ENCODE measurements at places on chromosomes 16 and 17.

DNA sequence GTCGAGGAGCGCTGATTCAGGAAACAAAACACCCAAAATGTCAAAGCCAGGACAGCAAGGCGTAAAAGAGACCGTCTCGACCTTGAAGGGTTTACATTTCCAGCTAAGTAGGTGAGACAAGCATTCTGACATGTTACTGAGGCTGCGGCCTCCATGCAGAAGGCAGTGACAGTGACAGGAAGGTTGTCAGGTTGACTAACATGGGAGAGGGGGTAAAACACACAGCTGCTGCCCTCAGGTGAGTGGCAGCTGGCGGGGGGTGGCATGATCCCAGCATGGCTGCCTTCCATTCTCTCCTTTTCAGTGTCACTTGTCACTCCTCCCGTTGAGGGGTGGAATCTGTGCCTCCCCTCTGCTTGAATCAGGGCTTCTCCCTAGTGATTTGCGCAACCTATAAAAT, 31.9 kb upstream of the CRHR1 start:
- no peak for DNase-seq

DNA sequence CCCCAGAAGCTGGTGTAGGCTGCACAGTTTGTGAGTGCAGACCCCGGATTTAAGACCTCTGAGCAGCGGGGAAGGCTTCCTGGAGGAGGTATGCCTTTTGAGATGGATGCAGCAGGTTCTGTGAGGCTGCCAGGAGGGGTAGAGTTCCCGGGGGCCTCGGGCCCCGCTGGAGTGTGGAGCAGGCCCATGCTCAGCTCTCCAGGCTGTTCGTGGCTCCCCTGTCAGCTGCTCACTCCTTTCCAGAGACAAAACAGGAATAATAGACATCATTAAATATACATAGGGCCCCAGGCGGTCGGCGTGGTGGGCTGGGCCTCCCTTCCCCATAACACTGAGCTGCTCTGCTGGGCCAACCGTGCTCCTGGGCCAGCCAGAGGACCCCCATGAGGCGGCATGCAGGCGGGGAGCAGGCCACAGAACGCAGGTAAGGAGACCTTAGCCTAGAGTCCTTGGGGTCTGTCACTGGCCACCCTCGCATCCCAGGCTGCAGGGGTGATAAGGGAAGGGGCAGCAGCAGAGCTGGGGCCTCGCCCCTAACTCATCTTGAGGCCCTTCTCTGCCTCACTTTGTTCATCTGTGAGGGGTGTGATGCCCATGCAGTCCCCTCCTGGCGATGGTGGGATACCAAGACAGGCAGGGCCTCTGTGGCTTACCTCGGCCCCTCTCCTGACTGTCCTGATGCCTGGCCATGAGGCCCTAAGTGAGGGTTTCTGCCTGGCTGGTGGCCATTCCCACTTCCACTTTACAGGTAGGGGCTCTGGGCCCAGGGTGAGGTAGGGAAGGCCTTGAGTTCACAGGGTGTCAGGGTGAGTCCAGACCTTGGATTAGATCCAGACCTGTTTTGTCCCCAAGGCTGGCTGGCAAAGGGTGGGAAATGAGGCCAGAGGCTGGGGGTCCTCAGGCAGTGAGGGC, at the start of gene MYO15A:
TSS of gene MYO15A (plus strand) at position 356 of the 912 bp plus-strand sequence. CDS start 10,045 bp downstream, outside the sequence.
- no peak for DNase-seq

DNA sequence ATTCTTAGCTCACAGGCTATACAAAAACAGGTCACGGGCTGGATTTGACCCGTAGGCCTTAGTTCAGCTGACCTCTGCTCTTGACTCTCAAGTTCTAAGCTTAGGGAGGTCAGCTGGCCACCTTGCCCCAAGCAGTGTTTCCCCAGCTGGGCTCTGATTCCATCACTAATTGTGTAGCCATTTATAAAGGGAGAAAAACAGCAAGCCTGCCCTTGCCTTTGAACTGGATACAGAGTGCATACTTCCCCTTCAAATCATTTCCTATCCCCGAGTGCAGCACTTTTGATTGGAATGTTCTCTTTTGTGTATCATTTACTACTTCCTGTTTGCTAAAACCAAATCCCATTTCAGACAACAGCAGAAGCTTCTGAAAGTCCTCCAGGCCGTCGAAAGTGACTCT, 153.6 kb downstream of the KATNIP start:
- DNase-seq: no peak

GRCh38 chr16:31356566-31357323, 1.8 kb downstream of the ITGAX start:
- DNase-seq: no peak

DNA sequence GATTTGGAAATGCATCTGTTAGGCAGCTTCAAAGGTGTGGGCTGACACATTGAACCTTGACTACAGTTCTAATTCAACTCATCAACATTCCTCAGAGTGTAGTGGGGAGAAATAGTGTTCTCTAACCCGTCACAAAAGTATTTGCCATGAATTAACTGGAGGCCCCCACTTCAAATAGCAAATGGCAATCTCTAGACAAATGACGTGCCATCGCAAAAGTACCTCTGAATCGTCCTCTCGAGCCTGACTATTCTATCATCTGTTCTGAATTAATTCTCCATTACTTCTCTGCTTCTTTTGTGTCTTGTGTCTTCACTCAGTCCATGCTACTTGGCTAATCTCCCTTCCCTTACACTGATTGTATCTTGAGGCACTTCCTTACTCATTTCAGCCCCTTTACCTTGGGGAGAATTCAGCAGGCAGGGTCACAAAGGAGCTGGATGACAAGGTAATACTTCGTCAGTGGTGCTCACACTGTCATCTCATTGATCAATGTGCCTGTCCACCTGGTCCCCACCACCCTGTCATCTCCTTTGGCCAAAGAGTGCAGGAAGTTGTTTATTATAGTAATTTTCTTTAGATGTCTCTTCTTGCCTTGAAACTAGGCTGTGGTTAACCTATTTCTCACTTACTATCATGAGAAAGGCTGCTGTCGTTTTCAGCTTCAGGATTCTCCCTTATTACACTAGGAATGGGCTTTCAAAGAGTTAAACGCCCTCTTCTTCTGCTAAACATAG, 108.4 kb downstream of the SYCE1L start:
- DNase-seq: no peak

DNA sequence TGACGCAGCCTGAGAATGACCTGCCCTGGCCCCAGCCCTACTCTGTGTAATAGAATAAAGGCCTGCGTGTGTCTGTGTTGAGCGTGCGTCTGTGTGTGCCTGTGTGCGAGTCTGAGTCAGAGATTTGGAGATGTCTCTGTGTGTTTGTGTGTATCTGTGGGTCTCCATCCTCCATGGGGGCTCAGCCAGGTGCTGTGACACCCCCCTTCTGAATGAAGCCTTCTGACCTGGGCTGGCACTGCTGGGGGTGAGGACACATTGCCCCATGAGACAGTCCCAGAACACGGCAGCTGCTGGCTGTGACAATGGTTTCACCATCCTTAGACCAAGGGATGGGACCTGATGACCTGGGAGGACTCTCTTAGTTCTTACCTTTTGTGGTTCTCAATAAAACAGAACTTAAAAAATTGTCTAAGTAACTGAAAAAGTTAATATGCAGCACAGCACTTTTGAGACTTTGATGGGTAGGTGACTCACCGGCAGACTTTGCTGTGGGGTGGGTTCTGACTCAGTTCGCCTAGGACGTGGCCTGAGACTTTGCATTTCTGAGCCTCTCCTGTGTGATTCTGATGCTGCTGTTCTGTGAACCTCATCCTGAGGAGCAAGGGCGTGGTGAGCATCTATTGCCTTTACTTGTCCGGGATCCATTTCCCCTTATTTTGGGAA, 5.7 kb downstream of the LAT start:
- peak; percentile 66 for DNase-seq

- DNase-seq: no peak
Observed at GRCh38 chr16:20301840-20302239, 25.5 kb downstream of the GP2 start.

- peak; percentile 24 for DNase-seq
Observed at GRCh38 chr17:76384987-76385891, 830 bp downstream of the SPHK1 start.

- DNase-seq: no peak
Observed at GRCh38 chr17:56393156-56393555, 200.3 kb upstream of the NOG start.

GRCh38 chr16:34054969-34055368, 595.6 kb downstream of the TP53TG3F start:
- DNase-seq: no peak

DNA sequence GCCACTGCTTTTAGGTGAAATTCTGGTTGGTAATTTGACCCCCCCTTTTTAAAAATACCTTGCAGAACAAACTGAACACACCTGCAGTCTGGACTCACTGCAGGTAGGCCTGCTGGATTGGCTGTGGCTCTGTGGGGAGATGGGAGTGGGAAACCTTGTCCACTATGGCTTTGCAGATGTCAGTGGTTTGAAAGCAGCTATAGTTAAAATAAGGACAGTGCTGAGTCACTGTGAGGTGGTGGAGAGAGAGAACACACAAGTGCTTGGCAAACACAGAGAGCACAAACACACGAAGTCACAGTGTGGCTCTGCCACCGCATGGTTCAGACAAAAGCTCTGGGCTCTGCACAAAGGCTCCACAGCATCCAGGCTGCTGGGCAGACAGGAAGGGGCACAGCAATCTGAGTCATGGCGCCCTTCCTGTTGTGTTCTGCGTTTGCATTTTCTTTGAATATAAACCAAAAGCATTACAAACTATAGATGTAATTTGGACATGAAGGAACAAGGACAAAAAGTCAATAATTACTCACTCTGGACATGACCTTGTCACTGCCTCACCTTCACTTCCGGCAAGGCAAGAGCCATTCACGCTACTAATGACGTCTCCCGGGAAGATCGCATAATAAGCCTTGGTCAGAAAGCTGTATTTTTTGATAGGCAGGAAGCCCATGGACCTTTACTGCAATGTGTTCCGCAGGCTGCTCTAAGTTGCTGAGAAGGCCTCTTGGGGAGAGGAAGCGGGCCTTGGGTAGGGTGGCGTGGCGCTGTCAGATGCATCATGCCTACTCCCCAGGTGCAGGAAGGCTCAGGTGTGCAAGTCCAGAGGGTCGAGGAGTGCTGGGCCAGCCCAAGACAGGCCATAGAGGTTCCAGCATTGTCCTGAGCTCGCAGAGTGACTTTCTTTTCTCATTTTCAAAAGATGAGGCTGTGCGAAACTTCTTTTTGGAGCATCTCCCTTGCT, 60.1 kb upstream of the MED9 start:
- no peak for DNase-seq

DNA sequence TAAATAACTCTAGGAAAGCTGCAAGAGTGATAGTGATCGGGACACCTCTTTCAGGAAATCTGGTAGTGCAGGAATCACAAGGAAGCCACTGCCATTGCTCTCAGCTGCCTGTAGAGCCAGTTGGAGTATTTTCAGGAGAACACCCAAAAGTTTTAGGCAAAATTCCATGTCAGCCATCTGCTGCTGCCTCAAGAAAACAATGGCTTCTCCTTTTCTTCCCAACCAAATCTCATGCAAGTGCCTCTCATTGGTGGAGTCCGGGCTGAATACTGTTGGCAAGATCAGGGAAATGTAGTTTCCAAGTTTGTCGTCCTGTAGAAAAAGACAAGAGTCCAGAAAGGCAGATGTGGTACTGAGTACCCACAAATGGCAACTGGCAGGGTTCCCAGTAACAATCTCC, 54.9 kb upstream of the TANC2 start:
- no peak for DNase-seq

- no peak for DNase-seq
Observed at GRCh38 chr16:89320782-89321501, 103.4 kb downstream of the ZNF778 start.

DNA sequence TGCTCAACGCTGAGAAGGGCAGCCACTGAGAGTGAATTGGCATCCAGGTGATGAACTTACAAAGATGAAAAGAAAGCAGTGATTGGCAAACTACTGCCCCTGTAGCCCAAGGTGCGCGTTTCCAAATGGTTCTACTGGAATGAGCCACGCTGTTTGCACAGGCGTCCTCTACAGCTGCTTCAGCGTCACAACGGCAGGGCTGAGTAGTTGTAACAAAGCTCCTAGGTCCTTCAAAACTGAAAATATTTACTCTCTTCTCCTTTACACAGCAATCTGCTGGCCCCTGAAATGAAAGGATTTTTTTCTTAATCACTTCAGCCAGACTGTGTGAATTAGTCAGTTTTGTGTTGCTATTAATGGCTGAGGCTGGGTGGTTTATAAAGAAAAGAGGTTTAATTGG, 107.2 kb upstream of the FOXF1 start:
- no peak for DNase-seq

- no peak for DNase-seq
Observed at GRCh38 chr17:6505425-6506142, 50.8 kb downstream of the PITPNM3 start.

GRCh38 chr16:60137891-60138290, 1403.8 kb upstream of the GOT2 start:
- no peak for DNase-seq

DNA sequence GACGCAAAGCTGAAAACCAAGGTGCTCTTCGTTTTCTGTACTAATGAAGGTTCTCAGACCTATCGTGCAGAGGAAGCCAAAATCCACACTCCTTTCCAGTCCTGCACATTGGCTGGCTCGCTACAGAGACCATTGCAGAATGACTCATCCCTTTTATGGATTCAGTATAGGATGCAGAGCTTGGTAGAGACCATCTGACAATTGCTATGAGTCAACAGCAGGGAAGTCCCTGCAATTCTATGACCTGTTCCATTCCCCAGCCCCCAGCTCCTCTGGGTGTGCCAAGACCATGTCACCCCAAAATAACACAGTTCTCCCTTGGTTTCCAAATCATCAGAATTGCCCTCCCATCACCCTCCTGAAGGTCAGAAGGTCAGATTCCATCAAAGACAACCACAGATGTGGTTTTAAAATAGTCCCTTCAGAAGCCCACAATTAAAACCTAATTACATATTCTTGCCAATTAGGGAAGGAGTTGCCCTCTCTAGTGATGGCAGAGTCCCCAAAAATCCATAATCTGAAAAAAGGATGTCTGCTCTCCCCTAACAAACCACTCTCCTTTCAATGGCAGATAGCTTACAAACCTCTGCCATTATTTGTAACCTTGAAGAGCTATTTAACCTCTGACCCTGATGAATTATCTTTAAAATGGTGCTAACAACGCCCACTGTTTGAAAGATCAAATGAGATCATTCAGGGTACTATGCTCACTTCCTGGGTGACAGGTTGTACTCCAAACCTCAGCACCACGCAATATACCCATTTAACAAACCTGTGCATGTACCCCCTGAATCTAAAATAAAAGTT, 108.2 kb upstream of the RBBP6 start:
- no peak for DNase-seq
